ENCODE measurements at places on chromosomes 4 and X. TPM values are rescaled to one million over a fixed set of nuclear protein-coding genes. Genes with fewer than 3 reads are reported as not detected.

The GAGE2A gene
- total RNA-seq: not detected

The ANAPC10 gene
- total RNA-seq: 15.2 TPM

The ERCC6L gene
- total RNA-seq: 1.9 TPM

The NEIL3 gene
- 2.4 TPM for total RNA-seq

The SPATA18 gene
- total RNA-seq: 14.3 TPM

The FOXR2 gene
- not detected for total RNA-seq

The SLC30A9 gene
- total RNA-seq: 61.7 TPM

The PLAC1 gene
- total RNA-seq: not detected

The RAB9B gene
- 0.89 TPM for total RNA-seq

The SLC2A9 gene
- 0.25 TPM for total RNA-seq

The HPSE gene
- total RNA-seq: 1.0 TPM

The F11 gene
- not detected for total RNA-seq

The RIBC1 gene
- total RNA-seq: 0.32 TPM

The LONRF3 gene
- total RNA-seq: 0.54 TPM

The BCLAF3 gene
- total RNA-seq: 4.8 TPM

The SLC9B1 gene
- total RNA-seq: not detected

The PGAM4 gene
- total RNA-seq: not detected

The CWH43 gene
- not detected for total RNA-seq

The VSIG4 gene
- total RNA-seq: not detected

The FABP2 gene
- not detected for total RNA-seq

The MTTP gene
- total RNA-seq: not detected

The RAB41 gene
- total RNA-seq: not detected

All from GM23248 (cell line).